ENCODE measurements at places on chromosomes 11 and 22.

- DNase-seq, result no peak
Observed at GRCh38 chr22:29799217-29799680, 32.1 kb downstream of the UQCR10 start.

DNA sequence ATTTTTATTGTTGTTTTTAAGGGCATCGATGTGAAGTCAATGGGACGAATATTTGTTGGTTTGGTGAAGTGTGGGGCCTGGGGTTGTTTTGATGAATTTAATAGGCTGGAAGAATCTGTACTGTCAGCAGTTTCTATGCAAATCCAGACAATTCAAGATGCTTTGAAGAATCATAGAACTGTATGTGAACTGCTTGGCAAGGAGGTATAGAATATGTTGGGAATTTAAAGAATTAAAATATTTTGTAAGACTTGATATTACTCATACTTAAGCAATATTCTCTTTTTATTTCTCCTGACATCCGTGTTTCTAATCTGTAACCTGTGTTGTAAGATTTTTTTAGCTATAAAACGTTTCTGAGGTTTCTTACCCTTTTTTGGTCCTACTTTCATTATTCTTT lies 61.6 kb downstream of the DYNC2H1 start:
- DNase-seq, result no peak

DNA sequence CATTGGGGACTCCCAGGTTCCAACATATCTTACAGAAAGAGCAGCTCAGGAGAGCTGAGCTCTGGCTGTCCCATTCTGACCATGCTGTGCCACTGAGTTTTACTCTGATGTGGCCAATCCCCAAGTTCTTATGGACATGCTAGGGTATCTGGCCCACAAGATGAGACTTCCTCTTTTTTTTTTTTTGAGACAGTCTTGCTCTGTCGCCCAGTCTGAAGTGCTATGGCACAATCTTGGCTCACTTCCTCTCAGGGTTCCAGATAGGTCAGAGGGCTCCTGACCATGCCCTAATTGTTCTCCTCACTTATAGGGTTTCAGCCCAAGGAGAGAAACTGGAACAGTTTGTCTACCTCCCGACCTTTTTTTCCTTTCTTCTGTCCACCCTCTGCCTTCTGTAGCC lies 152.3 kb upstream of the CCDC90B start:
- DNase-seq, result no peak

DNA sequence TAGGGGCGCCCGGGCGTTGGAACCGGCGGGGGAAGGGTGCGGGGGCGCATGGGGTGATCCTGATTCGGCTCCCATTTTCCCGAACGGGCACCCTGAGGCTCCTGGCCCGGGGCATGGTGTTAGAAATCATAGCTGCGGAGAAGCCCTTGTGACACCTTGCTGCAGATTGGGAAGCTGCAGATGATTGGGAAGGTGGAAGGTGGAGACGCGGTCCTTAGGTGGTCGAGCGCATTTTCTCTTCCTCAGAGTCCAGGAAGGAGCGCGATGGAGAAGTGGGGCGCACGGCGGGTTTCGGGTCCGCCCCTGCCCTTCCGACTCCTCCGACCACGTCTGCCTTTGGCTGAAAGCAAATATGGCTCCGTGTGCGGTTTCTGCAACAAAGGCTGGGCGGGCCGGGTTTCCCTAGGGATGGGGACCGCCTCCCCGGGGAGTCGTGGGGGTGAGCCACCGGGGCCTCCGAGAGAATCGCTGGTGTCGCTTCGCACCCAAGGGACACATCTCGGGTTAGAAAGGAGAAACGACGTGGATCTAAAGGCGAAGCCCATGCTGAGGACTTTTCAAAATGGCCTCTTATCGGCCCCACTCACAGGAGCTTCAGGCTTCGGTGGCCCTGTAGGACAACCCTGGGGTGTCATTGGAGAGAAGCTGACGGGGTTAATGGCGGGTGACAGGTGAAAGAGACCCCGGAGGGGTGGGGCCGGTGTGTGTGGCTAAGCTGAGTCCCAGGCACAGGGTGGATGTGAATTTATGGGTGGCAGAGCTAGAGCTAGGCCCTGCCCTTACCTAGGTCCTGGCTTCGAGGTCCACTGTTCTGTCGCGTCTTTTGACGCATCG lies 707 bp upstream of the FTH1 start:
- peak; percentile 70 for DNase-seq

- no peak for DNase-seq
Observed at GRCh38 chr11:95698676-95699557, 90.7 kb downstream of the FAM76B start.

Measured in GM13976 (cell line).